Stimulated activated naive CD8-positive, alpha-beta T cell treated with anti-CD3 and anti-CD28 coated beads, Interleukin-15, amount 100 ng/mL, for 72 hours (primary cell): ENCODE measurements at places on chromosomes 3 and 15.

GRCh38 chr3:96319166-96319565 lies 495.2 kb upstream of the EPHA6 start:
- DNase-seq: no peak

GRCh38 chr3:69400683-69401082 lies 14.8 kb upstream of the FRMD4B start:
- no peak for DNase-seq

GRCh38 chr3:160982491-160982890 lies 122.7 kb downstream of the B3GALNT1 start:
- no peak for DNase-seq

DNA sequence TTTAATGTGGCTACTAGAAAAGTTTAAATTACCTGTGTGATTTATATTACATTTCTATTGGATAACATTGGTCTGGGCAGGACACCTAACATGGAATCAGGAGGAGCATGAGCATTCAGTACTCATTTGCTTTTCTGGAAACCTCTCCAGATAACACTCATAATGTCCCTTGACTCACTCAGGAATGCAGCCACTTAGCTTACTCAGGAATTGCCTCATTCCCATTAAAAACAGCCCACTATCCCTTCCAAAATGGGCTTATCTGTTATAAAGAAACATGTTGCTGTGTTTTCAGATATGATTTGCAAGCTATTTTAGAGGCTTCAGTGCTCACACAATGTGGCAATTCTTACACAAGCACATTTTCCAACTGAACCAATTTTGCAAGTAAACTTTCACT lies 17.1 kb downstream of the GBE1 start:
- no peak for DNase-seq

- DNase-seq: no peak
Measured at GRCh38 chr3:135362889-135363288, 567.8 kb downstream of the EPHB1 start.
